Thymus (tissue), 14 donors: ENCODE measurements at places on chromosomes 3 and 15. TPM values are rescaled to one million over a fixed set of nuclear protein-coding genes. Genes with fewer than 3 reads are reported as not detected.

Gene TGM4
- 0.14 TPM for total RNA-seq

Gene SLC2A2
- total RNA-seq, result not detected

DNA sequence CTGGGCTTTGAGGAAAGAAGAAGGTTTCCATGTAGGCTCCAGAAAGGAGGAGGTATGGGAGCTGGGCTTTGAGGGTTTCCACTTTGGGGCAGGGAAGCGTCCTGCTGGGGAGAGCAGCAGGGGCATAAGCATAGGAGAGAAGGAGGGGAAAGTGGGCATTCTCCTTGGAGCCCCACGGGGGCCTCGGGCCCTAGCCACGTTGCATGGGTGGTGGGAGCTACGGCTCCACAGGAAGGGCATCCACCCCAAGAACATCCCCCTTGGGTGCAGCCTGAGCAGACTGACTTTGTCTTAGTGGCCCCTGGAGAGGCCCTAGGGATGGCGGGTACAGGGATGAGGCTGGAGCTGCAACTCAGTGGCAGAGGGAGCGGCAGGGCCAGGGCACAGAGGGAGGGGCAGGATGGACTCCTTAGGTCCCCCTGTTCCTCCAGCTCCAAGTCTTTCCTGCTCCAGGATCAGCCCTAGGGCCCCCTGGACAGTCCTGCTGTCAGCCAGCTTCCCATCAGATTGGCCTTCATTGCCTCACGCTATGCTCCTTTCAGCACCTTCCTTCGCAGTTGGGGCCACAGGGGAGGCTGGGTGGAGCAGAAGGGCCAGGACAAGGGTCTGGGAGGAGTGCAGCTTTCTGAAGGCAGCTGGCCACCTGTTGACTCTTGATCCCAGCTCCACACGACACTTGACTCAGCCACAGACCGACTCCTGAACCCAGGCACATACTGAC lies 22.9 kb downstream of the PRR20G start:
- H3K4me3 ChIP-seq, result no peak overlapping the region
- no peak for DNase-seq
- H3K4me1 ChIP-seq, result no peaks in the 10 kb centered on the region
- H3K36me3 ChIP-seq, result no peaks in the 10 kb centered on the region
- H3K27ac ChIP-seq, result no peak overlapping the region

GRCh38 chr3:73683706-73684105 lies 59.0 kb upstream of the PDZRN3 start:
- no peaks in the 10 kb centered on the region for H3K4me1 ChIP-seq
- H3K4me3 ChIP-seq, result no peak overlapping the region
- DNase-seq, result no peak
- no peaks in the 10 kb centered on the region for H3K36me3 ChIP-seq
- H3K27me3 ChIP-seq, result no peaks in the 10 kb centered on the region
- no peak overlapping the region for H3K27ac ChIP-seq

Gene SEMA3B
- total RNA-seq, result 0.66 TPM

Gene PEX11A
- 2.5 TPM for total RNA-seq

DNA sequence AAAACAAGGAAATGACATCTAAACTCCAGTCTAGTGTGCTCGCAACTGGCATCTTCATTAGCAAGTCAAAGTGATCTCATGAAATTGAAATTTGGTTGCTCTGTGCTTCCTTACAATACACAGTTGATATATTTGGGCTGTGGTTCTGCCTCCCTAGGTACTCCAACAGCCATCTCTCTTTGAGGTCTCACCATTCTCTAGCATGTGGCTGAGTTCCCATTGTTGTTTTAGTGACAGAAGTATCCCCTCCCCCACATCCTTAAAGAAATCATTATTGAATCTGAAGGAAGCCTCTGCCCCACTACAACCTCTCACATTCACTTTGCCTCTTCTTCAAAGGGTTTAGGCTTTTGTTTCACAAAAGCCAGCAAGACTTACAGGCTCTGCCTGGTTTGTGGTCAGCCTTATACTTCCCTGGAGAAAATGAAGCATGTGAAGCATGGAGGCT lies 516.5 kb downstream of the NLGN1 start:
- no peaks in the 10 kb centered on the region for H3K36me3 ChIP-seq
- no peak overlapping the region for H3K4me3 ChIP-seq
- DNase-seq, result no peak
- H3K27me3 ChIP-seq, result no peaks in the 10 kb centered on the region
- H3K4me1 ChIP-seq, result no peaks in the 10 kb centered on the region

- H3K27ac ChIP-seq, result no peak overlapping the region
- H3K27me3 ChIP-seq, result no peaks in the 10 kb centered on the region
- H3K4me3 ChIP-seq, result no peak overlapping the region
Observed at GRCh38 chr15:41568350-41569017, 9.5 kb downstream of the TYRO3 start.

Gene CACNA2D2
- total RNA-seq, result 0.57 TPM

DNA sequence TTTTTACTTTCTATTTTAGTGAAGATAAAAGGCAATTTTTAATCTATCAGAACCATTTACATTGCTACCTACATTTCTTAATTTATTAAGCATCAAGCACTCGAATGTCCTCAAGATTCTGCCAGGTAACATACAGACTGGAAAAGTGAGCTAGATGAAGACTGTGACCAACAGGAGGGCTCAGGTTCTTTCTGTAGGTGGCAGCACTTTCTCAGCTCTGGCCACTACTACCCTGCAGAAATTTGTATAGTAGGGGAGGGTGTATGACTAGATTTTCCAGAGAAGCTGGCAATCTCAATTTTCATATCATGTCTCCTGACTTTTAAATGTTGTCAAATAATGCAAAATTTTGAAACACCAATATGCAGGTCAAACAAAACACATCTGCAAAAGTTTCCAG lies 165.0 kb upstream of the SUCLG2 start:
- DNase-seq, result no peak
- H3K36me3 ChIP-seq, result no peaks in the 10 kb centered on the region
- no peak overlapping the region for H3K4me3 ChIP-seq
- H3K27ac ChIP-seq, result no peak overlapping the region
- no peaks in the 10 kb centered on the region for H3K4me1 ChIP-seq
- H3K27me3 ChIP-seq, result no peaks in the 10 kb centered on the region

DNA sequence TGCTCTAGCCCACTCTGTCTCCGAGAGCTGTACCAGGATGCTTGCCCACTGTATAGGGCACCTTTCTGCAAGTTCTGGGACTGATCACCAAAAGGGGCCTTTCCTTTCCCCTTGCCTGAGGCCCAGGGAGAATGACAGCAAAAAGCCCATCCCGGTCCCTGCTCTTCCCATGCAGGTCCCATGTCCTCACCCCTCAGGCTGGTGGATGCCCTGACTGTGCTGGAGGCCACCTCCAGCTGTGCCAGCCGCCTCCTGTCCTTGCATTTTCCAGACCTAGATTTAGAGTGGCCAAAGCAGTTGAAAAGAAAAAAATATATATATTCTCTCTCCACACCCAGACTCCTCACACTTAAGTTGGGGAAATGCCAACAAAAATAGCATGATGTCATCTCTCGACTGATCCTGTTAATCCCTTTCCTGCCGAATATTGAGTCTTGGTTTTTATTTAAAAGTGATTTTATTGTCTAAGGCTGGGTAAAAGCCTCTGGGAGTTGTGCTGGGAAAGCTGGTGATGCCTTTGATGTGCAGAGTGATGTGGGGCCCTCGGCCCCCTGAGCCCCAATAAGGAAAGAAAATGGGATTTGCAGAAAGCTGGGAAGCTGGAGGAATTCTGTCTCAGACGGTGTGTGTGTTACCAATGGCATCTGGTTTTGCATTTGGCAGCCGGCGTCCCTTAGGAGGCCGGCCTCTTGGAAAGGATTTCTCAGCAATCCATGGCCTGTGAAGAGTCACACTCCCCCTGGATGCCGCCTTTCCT lies 29.3 kb upstream of the TPM1 start:
- DNase-seq, result no peak
- H3K4me1 ChIP-seq, result no peaks in the 10 kb centered on the region
- H3K27ac ChIP-seq, result no peak overlapping the region
- no peak overlapping the region for H3K4me3 ChIP-seq
- H3K36me3 ChIP-seq, result no peaks in the 10 kb centered on the region
